Stimulated activated CD4-positive, alpha-beta T cell treated with anti-CD3 and anti-CD28 coated beads, Interleukin-4, amount 100 ng/mL, for 1 hour (primary cell): ENCODE measurements at places on chromosomes 12 and 14.
A peak's percentile ranks its signal among the peaks of the same experiment; 100 is the strongest.

DNA sequence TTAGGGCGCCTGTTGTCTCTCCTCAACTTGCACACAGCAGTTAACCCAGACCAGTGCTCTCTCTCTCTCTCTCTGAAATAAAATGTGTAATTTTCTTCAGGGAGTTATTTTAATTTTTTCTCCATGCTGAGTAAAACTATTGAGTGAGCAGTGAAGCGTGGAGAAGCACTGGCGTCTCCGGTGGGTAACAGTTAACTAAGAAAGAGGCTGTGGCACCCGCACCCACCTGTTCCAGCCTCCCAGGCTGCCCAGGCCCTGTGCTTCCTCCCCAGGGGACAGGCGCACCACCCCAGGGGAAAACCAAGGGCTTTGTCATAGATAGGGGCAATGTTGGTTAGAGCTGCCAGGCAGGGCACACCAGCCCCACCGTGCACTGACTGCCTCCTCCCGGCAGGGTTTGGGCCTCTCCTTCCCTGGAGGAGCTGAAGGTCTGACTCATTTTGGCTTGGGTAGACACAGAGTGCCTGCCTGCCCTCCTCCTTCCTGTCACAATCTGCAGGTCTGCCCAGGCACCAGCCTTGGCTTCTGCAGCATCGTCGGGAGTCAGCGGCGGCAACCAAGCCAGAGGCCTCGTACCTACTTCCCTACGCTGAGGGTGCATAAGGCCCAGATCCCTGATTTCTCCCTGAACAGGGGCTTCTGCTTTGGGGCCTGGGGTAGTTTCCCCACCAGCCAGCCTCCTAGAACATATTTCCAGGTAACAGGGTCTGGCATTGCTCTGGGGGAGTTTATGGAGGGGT is 3.9 kb downstream of the HOXC5 start:
- DNase-seq: no peak

DNA sequence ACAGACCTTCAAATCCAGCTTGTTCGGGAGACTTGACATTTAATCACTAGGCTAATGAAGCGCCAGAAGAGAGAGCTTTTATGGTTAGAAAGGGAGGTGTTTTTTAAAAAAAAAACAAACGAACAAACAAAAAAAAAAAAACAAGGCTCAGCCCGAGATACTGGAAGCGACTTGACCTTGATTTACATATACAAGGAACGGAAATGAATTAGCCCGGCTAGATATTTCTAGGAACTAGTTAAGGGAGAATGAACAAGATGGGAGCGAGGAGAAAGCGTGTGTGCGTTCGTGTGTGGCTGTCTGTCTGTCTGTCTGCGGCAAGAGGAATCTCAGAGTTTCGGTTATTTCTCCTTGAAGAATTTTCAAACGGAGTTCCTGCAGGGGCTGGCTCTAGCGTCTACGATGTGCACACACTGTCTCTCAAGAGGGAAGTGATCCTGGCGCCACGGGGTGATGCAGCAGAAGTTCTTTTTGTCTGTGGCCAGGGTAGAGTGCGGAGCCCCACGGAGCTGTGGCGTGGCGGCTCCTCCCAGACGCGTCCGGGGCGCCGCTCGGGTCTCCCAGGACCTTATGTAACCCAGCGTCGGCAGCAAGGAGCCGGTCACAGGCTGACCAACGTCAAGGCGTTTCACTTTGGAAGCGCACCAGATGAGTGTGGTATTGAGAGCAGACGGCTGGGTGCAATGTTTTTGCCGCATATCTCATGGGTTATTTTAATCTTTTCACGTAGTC is 18.8 kb downstream of the SOCS2 start:
- peak; percentile 26 for DNase-seq

DNA sequence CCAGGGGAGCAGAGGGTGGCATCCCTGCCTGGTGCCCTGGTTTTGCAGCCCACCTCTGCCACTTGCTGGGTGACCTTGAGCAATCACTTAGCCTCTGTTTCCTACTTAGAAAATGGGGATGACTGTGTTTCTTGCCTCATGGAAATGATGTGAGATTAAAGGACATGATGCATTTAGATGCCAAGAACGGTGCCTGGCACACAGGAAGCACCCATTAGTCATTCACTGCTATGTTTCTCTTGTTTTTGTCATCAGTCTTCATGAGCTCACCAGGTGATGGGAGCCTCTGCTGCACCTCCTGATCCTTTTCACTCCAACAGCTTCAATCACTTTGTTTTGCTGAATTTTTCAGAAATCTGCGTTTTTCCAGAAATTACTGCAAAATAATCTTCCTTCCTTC is 23.6 kb upstream of the ATF1 start:
- DNase-seq: no peak

DNA sequence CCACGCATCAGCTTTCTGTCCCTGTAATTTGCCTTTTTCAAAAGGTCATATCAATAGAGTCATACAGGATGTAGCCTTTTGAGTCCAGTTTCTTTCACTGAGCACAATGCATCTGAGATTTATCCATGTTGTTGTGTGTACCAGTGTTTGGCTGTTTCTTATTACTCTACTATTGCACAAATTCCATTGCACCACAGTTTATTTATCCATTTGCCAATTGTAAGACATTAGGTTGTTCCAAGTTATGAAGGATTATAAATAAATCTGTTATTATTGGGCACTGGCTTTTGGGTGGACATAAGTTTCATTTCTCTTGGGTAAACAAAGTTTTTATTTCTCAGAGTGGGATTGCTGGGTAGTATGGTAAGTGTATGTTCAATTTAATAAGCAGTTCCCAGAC is 68.3 kb upstream of the TBPL2 start:
- no peak for DNase-seq

DNA sequence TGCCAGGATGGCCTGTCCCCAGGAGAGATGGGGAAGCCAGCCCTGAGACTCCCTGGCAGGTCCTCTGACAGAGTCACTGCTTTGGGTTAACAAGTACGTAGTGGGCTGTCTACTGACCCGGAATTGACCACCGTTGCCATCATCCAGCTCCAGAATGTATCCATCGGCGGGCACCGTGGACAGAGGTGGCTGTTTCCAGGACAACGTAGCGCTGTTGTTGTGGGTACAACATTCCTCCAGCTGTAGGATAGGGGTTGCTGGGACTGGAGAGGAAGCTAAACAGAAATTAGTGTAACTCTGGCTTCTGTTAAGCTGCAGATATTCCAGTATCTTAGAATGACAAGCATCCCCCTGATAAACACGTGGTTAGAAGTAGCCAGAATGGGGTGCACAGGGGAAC is 56.3 kb upstream of the PYGL start:
- no peak for DNase-seq

DNA sequence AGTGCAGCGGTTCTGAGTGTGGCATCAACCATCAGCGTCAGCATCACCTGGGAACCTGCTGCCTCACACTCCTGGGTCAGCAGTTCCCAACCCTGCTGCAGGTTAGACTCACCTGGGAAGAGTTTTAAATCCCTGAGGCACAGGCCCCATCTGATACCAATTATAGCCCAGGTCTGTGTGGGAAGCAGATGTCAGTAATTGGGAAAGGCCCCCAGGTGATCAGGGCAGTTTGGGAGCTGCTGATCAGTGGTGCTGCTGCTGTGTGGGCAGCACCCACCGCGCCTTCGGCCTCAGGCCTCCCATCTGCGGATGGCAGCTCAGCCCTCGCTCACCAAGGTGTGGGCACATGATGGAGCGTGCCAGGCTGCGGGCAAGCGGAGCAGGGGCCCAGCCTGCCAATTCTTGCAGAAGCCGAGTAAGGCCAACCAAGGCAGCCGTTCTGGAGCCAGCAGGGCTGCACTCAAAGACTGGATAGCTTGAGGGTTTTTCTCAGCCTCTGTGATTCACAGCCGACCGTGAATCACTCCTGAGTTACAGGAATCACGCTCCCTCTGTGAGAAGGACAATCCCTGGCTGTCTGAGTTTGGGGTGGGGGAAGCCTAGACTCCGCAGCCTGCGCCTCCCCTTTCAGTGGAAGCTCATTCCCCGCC is 155.6 kb upstream of the SFSWAP start:
- DNase-seq: no peak

DNA sequence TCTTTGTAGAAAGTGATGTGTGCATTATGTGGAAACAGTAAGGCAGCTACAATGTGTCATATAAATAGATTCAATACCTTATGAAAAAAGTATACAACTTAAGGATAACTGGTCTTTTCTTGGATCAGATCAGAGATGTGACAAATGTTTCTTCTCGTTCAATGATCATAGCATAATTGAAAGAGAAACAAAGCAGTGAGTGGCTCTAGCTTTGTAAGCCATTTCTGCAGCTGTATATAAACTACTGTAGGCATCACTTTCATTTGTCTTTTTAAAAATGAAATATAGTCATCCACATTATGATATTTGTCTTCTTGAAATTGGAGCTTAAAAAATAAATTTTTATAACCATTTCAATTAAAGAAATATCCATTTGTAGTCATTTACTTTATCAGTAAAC is 63.8 kb upstream of the LMO3 start:
- DNase-seq: no peak

DNA sequence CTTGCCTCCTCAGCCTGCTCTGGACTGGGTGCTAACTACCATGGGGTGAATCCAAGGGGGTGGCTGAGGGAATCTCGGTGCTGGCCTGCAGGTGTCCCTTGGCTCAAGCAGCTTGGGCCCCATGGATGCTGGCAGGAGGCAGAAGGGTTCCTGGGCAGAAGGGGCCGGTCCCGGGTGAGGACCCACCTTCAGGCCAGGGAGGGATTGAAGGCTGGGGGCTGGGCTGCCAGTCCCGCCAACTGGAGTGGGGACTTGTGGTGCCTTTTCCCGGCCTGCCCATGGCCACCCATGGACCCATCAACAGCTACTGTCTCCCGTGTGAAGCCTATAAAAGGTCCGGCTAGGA is 550.1 kb downstream of the SLC6A15 start:
- DNase-seq: no peak

- DNase-seq: no peak
Measured at GRCh38 chr12:93461503-93461902, 5.8 kb upstream of the MRPL42 start.

DNA sequence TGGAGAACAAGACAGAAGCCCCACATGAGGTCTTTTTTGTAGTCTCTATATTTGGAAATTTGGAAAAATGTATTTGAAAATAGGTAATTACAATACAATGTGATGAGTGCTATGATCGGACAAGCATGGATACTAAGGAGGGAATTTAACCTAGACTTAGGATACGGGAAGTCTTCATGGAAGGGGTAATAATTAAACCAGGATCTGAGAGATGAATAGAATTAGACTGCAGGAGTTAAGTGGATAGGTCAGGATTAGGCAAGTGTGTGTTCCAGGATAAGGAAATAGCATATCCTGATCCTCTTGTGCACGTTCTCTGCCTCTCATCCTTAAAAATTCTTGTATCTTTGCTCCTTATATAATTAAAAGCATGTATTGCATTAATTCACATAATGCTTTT is 223.3 kb upstream of the PRICKLE1 start:
- no peak for DNase-seq

DNA sequence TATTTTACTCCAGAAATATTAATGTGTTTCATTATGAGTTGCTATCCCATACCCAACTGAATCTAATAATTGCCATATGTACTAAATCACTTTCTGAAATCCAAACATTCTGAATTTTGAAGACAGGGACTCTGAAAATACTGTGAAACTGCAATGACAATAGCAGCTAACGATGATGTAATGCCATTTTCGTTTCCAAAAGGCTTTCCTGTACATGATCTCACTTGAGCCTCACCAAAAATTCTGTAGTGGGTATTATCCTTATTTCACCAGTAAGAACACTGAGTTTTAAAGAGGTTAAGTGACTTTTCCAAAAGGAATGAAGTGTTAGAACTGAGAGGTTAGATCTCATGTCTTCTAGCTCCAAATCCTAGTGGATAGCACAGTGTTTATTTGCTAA is 133.3 kb downstream of the FLRT2 start:
- no peak for DNase-seq

- no peak for DNase-seq
Measured at GRCh38 chr14:72685456-72685855, 208.4 kb downstream of the DPF3 start.
